ENCODE measurements at places on chromosomes 7 and 10.

DNA sequence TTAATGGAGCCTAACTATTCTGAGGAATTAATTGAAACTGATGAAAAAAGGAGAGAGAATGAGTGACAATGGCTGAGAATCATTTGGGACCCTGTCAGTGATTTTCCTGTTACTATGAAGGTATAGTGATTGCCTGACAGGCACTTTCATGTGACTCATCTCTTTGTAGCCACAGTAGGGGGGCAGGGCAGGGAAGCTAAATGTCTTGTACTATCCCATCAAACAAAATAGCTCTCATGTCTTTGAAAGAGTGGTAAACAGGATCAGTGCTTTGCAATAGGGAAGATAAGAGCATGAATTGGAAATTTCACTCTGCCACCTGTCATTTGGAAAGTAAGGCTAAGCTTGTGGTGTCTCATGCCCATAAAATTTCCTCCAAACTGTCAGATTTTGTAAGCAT is 94.5 kb upstream of the GSDME start:
- no peak for DNase-seq

DNA sequence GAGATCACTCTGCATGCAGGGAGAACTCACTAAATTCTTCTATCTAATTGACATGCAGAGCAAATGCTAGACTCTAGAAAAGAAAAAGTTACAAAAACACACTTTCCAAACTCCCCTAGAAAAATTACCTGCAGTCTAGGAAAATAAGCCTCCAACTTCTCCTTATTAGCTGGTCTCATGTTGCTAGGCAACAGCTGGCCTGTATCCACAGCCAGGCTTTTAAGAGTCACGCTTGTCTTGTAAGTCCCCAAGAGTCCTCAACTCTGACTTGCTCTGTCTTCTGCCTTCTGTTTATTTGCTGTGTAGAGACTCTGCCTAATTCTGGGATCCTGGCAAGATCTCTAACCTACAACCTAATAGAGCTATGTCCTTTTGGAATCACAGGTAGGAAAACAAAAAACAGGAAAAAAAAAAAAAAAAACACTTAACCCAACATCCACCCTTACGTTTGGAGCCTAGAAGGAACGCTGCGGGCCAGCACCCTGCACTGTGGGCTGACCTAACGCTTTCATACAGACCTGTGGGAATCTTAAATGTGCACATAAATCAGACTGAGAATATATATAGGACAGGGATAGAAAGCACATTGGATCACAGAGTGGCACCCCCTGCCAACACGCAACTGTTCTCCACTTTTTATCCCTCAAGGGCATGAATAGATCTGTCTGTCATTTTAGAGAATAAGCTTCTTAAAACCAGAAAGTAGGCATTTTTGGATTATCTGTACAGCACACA is 117.0 kb upstream of the PTPRZ1 start:
- DNase-seq: no peak

DNA sequence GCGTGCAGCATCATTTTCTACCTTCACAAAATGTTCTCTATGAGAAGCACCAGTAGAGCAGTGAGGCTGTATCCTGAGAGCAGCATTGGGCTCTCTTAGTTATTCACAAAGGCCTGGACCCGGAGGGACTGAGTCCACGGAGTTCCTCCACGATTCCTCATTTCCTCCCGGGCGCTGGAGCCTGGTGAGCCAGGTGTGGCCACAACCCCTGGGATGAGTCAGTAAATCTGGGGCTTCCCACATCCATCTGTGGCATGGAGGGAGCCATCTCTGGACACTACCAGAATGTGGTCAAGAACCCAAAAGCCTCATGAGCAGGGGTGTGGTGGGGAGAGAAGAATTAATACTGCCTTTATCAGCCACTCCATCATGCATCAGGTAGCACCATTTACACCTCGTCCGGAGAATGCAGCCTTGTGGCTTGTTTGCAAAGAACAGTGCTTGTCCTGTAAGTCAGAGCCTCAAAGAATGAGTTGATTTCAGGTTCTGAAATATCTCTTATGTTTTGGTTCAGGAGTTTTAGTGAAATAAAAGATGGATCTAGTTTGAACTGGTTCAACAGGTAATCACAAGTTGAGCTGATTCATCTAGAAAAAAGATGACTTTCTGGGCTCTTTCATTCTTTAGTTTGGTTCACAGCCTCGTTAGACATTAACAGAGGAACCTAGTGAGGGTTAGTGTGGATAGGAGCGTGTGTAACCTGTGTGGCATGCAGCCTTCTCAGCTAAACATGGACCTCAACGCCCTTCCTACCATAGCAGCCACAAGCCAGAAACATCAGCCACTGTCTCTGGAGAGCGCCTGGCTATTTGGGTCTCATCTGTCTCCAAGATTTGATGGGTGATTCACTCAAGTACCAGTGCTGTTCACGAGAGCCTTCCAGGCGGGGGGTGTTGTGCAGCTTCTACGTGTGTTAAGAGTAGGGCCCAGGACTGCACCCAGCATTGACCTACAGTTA is 95.2 kb downstream of the WDR37 start:
- DNase-seq: no peak

GRCh38 chr10:29130190-29130673 is 158.6 kb upstream of the LYZL1 start:
- DNase-seq: no peak

DNA sequence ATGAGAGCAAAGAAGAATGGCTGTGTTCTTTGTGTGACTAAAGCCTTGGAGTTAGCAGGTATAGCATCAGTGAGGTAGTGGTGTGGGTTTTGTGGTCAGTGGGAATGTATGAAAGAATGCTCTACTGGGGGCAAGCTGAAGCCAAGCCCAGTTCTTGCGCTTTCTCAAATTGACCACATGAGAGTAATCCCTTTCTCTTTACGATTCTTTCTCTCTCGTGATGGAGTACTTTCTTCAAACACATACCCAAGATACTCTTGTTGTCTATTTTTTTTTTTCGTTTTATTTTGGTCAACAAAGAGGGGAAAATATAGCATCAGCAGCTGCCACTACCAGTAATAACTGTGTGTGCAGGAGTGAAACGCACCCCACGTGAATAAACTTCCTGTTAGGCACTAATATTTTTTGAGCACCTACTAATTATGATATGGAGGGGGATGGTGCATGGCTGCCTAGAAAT is 8.4 kb upstream of the PANK1 start:
- no peak for DNase-seq

DNA sequence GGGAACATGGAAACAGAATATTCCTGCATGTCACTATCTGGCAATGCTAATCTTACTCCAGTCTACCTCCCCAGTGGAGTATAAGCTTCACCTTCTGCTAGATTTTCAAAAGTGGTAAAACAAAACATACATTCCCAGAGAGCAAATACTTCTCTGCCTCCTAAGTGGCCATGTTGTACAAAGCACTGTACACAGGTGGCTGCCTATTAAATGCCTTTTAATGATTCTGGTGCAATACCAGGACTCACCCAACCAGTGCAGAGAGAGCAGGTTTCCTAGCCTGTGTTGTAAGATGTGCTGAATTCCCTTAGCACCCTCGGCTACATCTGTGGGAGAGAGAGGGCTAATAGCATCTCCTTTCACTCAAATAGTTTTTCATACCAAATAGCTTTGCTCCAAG is 684.3 kb upstream of the NRP1 start:
- no peak for DNase-seq

GRCh38 chr10:124626759-124627380 is 117.3 kb downstream of the FAM53B start:
- no peak for DNase-seq

DNA sequence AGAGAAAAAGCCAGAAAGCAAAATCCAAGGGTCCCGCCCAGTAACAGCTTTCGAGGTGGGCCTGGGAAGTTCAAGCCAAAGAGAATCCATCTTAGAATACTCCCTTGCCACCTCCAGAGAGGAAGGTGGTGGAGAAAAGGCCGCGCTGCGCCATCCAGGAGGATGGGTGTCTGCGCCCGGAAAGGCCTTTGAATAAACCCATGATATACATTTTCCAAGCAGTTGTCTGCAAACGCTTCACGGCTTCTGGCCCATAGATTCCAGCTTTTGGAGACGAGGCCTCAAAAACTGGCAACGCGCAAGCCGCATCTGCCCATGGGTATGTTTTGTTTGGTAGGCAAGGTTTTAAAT is 17.8 kb downstream of the RGS10 start:
- DNase-seq: no peak

DNA sequence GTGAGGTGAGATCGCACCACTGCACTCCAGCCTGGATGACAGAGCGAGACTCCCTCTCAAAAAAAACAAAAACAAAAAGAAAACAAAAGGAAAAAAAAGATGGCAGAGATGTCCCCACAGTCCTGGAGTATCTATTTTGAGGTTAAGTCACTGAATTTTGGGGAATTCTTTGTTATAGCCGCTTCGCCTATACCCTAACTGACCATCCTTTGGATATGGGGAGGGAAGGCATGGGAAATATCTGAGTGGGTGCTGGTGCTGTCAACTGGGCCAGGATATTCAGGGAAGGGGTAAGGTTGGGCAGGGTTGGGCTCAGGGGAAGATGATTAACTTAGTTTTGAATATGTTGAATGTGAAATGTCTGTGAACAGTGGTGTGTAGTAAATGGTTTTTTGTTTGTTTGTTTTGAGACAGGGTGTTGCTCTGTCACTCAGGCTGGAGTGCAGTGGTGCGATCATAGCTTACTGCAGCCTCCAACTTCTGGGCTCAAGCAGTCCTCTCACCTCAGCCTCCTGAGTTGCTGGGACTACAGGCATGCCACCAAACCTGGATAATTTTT is 8.3 kb upstream of the GNB2 start:
- no peak for DNase-seq

GRCh38 chr10:80413271-80413996 is 5.1 kb downstream of the PRXL2A start:
- DNase-seq: no peak

Data from posterior cingulate gyrus (tissue), 11 donors.